Body of pancreas (tissue), 4 donors: ENCODE measurements at places on chromosomes 3 and 15. TPM values are rescaled to one million over a fixed set of nuclear protein-coding genes. Genes with fewer than 3 reads are reported as not detected.

DNA sequence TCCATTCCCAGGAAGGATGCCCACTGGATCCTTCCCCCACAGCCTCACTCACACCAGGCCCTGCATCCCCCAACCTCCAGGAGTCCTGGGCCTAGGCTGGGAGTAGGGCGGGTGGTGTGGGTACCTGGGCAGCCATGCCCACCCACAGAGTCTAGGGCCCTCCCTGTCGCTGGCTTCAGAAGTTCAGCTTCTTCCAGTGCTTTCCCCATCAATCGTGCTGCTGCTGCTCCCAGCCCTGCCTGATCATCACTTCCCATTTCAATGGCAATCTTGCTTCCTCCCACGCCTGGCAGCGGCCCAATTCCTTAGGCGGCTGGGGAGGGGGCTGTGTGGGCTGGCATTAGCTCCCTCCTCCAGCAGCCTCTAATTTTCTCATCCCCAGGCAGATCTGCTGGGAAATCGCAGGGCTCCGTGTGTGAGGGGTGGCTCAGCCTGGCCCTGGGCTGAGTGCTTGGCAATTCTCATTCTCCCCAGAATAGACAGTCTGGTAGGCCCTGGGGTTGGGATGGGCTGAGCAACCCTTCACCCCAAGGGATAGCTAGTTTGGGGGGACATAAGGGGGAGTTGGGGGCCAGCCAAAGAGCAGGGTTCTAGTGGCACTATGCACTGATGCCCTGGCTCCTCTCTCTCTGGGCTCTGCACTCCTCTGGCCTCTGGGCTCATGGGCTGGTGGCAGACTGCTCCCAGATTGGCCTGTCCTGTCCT, 66.4 kb downstream of the SCN5A start:
- H3K4me1 ChIP-seq: no peaks in the 10 kb centered on the region
- H3K27ac ChIP-seq: no peak overlapping the region
- H3K4me3 ChIP-seq: no peak overlapping the region
- H3K36me3 ChIP-seq: no peaks in the 10 kb centered on the region
- DNase-seq: no peak
- no peaks in the 10 kb centered on the region for H3K27me3 ChIP-seq

- peak overlapping the region; percentile 70 for H3K27ac ChIP-seq
- no peaks in the 10 kb centered on the region for H3K27me3 ChIP-seq
- no peaks in the 10 kb centered on the region for H3K36me3 ChIP-seq
- H3K4me1 ChIP-seq: no peaks in the 10 kb centered on the region
Measured at GRCh38 chr3:11568503-11569155, 75.1 kb downstream of the VGLL4 start.

DNA sequence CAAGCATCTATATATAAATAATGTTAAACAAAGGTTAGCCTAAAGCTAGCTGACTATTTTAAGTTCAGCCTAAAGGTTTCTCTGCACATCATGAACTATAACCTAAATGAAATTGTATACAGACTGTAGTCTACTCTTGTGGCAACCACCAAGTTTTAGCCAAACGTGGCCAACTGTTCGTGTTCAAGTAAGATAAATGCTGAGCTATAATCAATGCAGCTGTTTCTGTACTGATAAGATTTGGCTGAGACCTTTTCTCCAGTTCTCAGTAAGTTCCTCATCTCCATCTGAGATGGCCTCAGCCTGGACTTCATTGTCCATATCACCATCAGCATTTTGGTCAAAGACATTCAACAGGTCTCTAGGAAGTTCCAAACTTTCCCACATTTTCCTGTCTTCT, 43.7 kb upstream of the IGSF10 start:
- no peak for DNase-seq
- no peaks in the 10 kb centered on the region for H3K27me3 ChIP-seq
- H3K27ac ChIP-seq: no peak overlapping the region
- no peak overlapping the region for H3K4me3 ChIP-seq

DNA sequence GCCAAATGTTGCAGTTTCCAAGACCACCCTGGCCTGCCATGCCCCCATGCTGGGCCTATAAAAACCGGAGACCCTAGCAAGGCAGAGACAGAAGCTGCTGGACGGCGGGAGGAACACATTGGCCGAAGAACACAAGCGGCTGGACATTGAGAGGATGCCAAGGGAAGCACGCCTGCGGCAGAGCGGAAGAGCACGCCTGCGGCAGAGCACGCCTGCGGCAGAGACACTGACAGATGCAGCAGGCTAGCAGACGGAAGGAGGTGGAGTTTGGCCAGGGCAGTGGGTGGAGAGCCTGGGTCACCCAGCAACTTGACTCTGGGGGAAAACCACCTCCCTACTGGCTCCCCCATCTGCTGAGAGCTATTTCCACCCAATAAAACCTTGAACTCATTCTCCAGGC, 322.3 kb upstream of the TBL1XR1 start:
- peaks cover 45% of the 10 kb centered on the region for H3K4me1 ChIP-seq
- no peak overlapping the region for H3K4me3 ChIP-seq
- H3K36me3 ChIP-seq: no peaks in the 10 kb centered on the region

DNA sequence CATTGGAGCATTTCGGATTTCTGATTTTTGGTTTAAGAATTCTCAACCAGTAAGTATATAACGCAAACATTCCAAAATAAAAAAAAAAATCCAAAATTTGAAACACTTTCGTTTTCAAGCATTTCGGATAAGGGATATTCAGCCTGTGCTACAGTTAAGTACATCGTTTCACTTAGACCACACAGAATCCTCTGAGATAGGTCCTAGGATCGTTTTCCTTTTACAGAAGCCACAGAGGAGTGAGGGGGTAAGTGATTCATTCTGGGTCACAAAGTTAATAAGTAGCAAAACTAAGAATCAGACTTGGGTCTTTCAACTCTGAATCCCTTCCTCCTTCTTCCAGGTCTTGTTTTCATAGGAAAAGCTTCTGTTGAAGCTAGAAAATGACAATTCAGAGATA, 249.3 kb downstream of the BBX start:
- H3K4me1 ChIP-seq: no peaks in the 10 kb centered on the region
- H3K36me3 ChIP-seq: no peaks in the 10 kb centered on the region
- no peaks in the 10 kb centered on the region for H3K27me3 ChIP-seq
- H3K27ac ChIP-seq: no peak overlapping the region
- DNase-seq: no peak

GRCh38 chr15:62492900-62493299, 327.8 kb upstream of the C2CD4B start:
- DNase-seq: no peak
- H3K4me3 ChIP-seq: no peak overlapping the region
- H3K27ac ChIP-seq: no peak overlapping the region
- no peaks in the 10 kb centered on the region for H3K36me3 ChIP-seq

DNA sequence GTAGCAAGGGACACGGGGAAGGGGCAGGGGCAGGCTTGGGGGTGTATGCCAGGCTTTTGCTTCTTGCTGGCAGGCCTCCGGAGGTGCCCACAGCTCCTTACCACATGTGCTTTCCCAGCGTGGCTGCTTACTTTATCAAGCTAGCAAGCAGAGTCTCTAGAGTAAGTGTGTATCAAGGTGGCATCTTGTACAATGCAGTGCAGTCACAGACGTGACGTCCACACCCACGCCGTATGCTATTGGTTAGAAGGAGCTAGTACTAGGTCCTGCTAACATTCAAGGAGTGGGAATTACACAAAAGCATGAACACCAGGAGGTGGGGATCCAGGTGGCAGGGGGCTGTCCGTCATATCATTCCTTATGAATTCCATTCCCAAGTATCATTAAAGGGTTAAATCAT, 15.3 kb upstream of the AGBL1 start:
- DNase-seq: no peak
- no peaks in the 10 kb centered on the region for H3K4me1 ChIP-seq
- H3K27ac ChIP-seq: no peak overlapping the region
- H3K4me3 ChIP-seq: no peak overlapping the region

- no peaks in the 10 kb centered on the region for H3K36me3 ChIP-seq
- H3K27me3 ChIP-seq: no peaks in the 10 kb centered on the region
Measured at GRCh38 chr3:128378631-128379347, 87.9 kb downstream of the DNAJB8 start.

XCR1 gene
- not detected for total RNA-seq

AMT gene
- total RNA-seq: 27.7 TPM

CYP8B1 gene
- total RNA-seq: not detected

PDZRN3 gene
- total RNA-seq: 18.9 TPM

A4GNT gene
- 1.8 TPM for total RNA-seq
